Stimulated activated CD4-positive, alpha-beta T cell treated with anti-CD3 and anti-CD28 coated beads, TNF-alpha, amount 100 ng/mL, for 1 hour (primary cell): ENCODE measurements at places on chromosomes 12 and 14.

- no peak for DNase-seq
Observed at GRCh38 chr12:83826112-83826511, 1086.5 kb downstream of the SLC6A15 start.

DNA sequence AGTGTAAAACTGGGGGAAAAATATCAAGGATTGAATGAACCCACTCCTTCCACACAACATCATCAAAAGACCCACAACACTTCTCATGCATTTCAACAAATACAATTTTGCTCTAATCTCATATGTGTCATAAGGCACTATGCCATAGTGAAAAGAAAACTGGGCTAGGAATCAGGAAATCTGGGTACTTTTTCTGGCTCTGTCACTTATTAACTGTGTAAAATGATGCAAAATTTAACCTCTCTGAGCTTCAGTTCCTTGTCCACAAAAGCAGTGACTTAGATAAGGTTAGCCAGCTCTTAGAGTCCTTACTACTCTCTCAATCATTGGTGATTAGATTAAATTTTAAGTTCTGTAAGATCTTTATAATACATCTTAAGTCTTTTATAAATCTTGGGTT is 250.5 kb upstream of the SOX5 start:
- no peak for DNase-seq

GRCh38 chr14:37384870-37385596 is 187.3 kb downstream of the MIPOL1 start:
- no peak for DNase-seq

- no peak for DNase-seq
Observed at GRCh38 chr12:56202366-56202765, 13.1 kb upstream of the SMARCC2 start.

DNA sequence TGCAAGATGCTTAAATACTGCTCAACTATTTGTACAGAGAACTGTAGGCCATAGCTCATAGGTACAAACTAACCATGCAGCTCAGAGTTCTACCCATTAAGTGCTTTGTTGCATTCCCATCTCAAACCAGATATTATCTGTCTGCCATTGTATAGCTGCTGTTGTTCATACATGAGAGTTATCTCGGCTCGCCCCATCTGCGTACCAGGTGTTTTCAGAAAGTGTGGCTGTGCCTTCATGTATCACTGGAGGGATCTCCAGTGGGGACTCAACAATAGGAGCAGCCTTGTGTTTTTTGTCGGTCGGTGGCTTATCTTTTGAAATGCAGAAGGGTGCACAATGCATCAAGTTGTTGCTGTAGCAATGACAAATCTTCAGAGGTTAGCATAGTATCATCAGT is 678.3 kb downstream of the RERGL start:
- DNase-seq = no peak

DNA sequence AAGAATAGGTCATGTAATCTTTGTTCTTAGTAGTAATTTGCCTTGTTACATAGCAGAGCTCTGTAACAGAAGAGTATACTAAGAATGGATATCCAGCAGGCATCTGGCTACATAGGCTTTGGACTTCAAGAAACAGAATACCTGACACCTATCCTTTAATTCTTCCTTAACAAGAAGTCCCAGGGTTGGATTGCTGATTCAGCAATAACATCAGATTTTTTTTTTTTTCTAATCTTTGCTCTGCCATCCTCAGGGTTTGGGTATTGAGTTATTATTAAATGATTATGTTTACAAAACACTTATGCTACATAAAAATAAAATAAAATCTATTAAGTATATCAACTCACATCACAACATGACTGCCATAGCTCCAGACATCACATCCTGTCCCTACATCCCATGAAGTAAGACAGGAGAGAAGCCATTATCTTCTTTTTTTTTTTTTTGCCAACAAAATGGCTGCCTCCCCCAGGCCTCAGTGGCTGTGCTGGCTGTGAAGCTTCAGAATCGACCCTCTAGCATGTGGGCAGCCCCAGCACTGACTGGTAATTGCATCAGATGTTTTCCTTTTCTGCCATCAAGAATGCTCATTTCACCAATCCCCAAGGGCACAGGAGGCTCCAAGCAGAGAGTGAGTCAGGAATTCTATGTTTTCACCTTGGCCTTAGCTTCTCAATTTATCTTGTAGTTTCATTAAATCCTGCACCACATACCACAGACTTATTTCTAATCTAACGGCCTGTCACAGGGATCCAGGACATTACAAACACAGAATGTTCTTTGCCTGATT is 186.2 kb downstream of the DICER1 start:
- DNase-seq = no peak

GRCh38 chr12:121059031-121059898 is 20.2 kb upstream of the OASL start:
- DNase-seq = no peak

- no peak for DNase-seq
Observed at GRCh38 chr12:49331380-49332222, 5.4 kb downstream of the C1QL4 start.

GRCh38 chr14:69559581-69560011 is 15.1 kb downstream of the CCDC177 start:
- no peak for DNase-seq

GRCh38 chr12:15757553-15758255 is 31.5 kb downstream of the EPS8 start:
- no peak for DNase-seq

- DNase-seq = no peak
Observed at GRCh38 chr12:125105600-125105999, 40.4 kb downstream of the AACS start.

- DNase-seq = no peak
Observed at GRCh38 chr14:34628681-34629135, 1.2 kb downstream of the SNX6 start.

DNA sequence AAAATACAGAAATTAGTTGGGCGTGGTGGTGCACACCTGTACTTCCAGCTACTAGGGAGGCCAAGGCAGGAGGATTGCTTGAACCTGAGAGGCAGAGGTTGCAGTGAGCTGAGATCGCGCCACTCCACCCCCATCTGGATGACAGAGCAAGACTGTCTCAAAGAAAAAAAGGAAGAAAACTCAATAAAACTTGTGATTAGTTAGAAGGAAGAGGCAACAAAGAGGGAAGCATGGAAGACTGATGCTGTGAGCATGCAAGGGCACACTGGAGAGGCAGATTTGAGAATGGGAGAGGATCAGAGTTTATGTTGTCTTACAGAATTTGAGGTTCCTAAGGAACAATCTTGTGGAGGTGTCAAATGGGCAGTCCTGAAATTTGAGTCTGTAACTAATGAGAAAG is 2.8 kb upstream of the ZC2HC1C start:
- no peak for DNase-seq

- DNase-seq = no peak
Observed at GRCh38 chr12:25436206-25437030, 116.7 kb downstream of the LMNTD1 start.

- DNase-seq = no peak
Observed at GRCh38 chr14:103112400-103113243, 10.6 kb upstream of the TNFAIP2 start.

DNA sequence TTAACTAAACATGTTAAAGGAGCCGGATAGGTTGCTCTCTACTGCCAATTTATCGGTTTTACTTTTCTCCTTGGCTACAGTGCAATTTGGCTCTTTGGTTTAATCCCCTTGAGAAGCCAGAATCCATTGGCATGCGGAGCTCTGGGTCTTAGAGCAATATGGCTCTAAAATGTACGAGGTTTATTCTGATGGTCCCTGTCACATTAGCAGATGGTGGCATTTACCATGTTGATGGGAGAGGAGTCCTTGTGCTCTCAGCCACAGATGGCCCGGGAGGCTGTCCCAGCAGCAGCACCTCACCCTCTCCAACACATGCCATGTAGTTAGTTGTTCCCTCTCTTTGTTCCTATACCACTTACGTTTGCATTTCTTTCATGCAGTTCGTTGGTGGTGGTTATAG is 179.7 kb downstream of the RGS6 start:
- no peak for DNase-seq

DNA sequence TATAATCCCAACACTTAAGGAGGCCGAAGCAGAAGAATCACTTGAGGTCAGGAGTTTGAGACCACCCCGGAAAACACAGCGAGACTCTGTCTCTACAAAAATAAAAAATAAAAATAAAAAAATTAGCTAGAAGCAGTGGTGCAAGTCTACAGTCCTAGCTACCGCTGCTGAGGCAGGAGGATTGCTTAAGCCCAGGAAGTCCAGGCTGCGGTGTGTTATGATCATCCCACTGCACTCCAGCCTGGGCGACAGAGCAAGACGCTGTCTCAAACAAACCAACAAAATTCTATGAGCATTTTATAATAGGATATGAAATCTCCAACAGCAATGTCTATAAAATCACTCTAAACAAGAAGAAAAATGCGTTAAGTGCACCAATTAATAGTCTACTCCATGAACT is 75.3 kb downstream of the PPP1R12A start:
- DNase-seq = no peak

- DNase-seq = no peak
Observed at GRCh38 chr12:12540261-12541013, 22.2 kb downstream of the DUSP16 start.

GRCh38 chr14:32808644-32809043 is 130.0 kb upstream of the NPAS3 start:
- no peak for DNase-seq

DNA sequence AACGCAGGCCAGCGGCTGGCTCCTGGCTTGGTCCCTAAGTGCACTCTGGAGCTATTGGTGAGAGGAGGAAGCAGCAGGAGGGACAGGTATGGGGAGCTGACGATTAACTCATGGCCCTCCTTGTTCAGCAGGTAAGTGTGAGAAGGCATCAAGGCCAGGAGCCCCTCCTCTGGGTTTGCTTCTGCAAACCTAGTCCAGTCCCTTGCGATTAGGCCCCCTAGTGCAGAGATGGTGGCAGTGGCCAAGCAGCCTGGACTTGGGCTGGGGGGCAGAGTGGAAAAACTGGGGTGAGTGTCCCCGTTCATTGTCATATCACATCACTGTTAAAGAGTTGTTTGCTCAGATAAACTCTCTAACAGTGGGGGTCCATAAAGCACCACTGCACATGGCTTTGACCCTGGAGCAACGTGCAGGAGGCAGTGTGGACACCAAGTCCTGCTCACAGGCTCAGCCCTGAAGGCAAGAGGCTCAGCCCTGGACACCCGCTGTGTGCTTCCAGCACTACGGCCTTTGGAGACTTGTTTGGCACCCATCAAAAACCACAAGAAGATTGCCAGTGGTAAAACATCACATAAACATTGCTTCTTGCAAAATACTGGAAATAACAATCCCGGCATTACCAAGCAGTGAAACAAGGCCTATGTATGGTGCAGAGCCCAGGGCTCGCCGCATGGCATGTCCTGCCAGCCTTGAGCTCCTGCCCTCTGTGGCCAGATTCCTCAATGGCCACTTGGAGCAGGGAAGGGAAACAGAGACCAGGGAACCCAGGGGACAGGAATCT is 184.3 kb upstream of the RTL1 start:
- DNase-seq = no peak

DNA sequence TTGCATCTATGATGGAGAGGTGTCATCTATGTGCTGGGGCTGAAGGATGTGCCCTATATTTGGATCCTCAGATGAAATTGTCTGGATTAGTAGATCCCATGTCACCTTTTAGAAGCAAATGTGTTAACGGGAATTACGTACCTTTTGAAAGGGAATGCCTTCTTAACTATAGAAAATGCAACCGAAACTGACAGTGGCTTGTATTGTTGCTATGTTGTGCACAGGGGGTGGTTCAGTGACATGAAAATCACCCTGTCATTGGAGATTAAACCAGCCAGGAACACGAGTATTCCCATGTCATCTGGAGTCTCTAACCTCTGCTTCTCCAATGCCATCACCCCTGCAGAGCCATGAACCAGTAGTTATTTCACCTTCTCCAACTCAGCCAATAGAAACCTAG is 110.2 kb downstream of the METTL25 start:
- DNase-seq = no peak

GRCh38 chr14:96376093-96376492 is 12.8 kb downstream of the GSKIP start:
- no peak for DNase-seq

DNA sequence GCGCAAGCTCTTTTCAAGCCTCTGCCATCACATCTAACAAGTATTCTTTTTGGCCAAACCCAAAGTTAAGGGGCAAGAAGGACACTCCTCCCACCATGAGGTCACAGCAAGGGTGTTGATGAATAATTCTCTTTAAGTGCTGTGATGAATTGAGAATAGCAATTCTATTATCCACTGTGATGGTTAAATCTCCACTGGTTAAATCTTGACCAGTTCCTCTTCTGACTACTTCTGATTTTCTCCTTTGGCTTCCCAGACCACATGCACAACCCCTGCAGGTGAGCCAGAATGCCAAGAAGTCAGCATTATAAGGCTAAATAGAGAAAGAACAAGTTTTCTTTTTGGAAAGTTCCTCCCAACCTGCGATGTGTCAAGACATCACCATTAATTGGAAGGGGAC is 90.6 kb upstream of the BCL2L14 start:
- no peak for DNase-seq

DNA sequence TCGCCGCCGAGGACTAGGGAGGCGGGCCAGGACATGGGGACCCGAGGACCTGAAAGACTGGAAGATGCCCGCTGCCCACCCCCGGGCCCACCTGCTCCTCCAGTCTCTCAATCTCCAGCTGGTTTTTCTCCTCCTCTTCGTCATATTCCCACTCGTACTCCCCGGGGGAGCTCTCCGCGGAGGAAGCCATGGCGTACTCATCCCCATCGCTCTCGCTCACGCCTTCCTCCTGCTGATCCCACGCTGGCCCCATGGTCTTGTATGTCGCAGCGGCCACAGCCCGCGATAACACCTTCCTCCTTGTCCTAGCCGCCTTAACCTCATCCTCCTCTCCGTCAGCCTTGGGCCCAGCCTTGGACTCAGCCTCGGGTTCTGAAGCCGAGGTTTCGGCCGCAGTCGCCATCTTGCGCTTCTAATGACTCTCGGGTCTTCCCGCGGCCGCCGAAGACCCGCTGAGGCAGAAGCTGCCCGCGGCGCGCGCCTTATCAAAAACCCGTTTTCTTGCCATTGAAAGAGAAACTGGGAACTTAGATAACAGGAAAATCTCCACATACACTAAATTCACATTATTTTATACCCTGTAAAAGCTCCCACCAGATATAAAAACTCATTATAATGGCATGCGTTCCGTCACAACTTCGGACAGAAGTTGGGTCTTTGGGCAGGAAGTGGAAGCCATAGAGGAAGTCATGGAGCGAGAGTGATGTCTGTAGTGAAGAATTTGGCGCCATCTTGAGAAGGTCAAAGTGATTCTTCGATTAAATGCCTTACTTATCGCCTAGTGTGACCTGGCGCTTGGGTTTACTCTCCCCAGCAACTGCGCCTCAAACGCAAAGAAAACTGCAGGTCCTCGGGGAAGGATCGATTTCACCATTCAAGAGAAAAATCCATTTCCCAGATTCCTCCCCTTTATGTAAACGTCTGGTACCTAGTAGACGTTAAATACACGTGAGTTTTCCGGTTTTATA is at the start of gene SART3:
SART3 (minus strand) TSS at position 422 of the 968 bp plus-strand sequence; CDS start at position 403, 19 bp downstream.
- DNase-seq = peak; percentile 65

GRCh38 chr12:93848523-93849101 is 171.4 kb downstream of the CRADD start:
- no peak for DNase-seq

- DNase-seq = no peak
Observed at GRCh38 chr14:72763892-72764291, 130.0 kb downstream of the DPF3 start.

DNA sequence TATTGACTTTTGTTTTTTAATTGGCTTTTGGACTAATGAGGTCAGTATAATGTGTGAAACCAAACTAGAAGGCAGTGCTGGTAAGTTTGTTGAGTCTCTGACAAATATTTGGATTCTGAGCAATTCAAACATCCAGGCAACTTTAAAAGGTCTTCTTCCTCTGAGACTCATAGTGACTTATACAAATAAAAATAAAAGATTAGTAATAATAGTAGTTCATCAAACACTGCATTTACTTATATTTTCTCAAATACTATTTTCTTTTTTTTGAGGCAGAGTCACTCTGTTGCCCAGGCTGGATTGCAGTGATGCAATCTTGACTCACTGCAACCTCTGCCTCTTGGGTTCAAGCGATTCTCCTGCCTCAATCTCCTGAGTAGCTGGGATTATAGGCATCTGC is 337.9 kb downstream of the DAD1 start:
- no peak for DNase-seq
